Stimulated activated CD4-positive, alpha-beta T cell treated with anti-CD3 and anti-CD28 coated beads, Interleukin-2, amount 100 ng/mL, for 48 hours (primary cell): ENCODE measurements at places on chromosomes 3 and 15.

- DNase-seq, result no peak
Observed at GRCh38 chr3:150286390-150287147, 121.5 kb upstream of the TSC22D2 start.

GRCh38 chr15:38648121-38648843 is 83.7 kb upstream of the RASGRP1 start:
- DNase-seq, result no peak

- DNase-seq, result no peak
Observed at GRCh38 chr15:76209942-76210341, 101.3 kb downstream of the ETFA start.

GRCh38 chr3:144036498-144036897 is 64.9 kb downstream of the DIPK2A start:
- DNase-seq, result no peak

- no peak for DNase-seq
Observed at GRCh38 chr15:77540312-77541060, 92.2 kb downstream of the LINGO1 start.

DNA sequence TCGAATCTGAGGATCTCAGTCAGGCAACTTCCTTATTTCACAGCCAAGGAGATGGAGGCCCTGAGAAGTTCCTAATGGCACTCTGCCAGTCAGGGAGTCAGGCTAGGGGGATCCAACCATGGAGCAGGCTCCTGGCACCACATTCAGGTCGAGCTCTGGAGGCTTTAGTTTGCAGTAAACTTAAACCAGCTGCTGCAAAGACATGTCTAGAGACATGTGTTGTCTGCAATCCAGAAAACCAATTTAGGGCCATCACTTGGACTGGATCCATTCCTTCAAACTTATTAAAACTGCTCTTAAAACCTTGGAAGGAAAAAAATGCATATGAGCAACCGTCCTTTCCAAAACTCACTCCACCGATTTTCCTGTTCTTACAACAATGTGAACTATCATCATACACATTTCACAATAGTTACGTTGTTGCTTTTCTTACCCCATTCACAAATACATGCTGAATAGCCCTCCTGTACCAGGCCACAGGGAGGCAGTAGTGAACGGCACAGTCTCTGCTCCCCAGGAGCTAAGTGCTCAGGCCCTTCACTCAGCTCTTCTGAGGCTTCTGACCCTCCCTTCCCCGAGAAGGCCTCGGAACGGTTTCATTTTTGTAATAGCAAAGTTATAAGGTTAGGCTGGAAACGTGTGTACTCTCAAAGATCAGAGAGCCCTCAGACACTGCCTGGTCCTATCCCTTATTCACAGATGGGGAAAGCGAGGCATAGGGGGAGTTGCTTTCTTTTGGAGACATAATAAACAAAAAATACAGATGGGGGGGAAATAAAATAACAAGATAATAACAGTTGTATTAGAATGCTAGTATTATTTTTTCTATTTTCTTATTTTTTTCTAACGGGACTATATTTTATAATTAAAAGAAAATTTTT is 20.1 kb downstream of the RFT1 start:
- DNase-seq, result no peak

- DNase-seq, result peak; percentile 34
Observed at GRCh38 chr15:85706779-85707518, 87.8 kb downstream of the KLHL25 start.

GRCh38 chr3:186589121-186589520 is 18.6 kb downstream of the DNAJB11 start:
- DNase-seq, result no peak

DNA sequence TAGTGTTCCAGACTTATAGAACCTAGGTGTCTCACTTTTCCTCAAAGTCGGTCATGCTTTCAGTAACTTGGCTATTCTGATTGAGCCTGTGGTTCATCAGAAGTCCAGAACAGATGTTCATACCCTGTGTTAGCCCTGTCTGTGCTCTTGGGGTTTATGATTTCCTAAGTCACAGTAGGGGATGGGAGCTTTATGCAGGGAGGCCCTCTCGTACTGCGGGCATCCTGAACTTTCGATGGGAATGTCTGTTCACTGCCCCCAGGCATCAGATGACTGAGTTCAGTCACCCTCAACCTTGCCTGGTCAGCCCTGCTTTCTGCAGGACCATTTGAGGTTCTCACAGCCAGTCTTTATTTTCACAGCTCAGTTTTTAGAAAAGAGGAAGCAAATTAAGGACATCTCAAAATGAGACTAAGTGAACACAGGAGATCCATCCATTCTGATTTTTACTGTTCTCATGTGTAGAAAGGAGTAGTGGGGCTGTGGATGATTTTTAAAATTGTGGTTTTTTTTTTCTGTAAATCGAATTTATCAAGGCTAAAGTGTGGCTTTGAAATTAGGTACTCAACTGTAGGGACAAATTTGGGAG is 71.3 kb downstream of the CMTM8 start:
- no peak for DNase-seq

GRCh38 chr3:37140899-37141541 is 33.4 kb downstream of the LRRFIP2 start:
- DNase-seq, result no peak

GRCh38 chr15:31250033-31250432 is 76.6 kb upstream of the KLF13 start:
- DNase-seq, result no peak

DNA sequence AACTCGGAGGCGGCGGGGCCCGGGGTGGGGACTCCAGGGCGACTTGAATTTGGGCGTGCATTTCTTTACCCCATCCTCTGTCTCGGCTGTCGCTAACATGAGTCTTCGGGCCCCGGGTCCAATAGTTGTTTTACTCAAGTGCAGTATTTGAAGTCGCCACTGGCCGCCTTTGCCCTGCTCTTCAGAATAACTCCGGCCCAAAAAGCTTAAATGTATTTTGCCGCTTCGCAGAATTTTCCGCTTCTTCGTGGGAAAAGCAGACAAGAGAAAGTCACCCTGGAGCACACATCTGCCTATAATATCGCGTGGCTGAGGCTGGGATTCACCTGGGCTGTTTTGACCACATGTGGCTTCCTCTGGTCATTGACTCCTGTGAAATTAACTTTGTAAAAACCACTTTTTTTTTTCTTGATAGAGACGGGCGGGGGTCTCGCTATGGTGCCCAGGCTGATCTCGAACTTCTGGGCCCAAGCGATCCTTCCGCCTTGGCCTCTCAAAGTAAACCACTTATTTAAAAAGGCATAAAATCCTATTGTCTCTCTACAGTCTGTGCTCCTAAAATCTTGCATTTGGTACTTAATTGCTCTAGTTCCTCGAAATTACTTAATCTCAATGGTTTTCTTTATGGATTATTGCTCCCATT is 676 bp downstream of the CNOT10 start:
- DNase-seq, result no peak

GRCh38 chr3:107024551-107025026 is 352.6 kb upstream of the CCDC54 start:
- DNase-seq, result no peak

- DNase-seq, result no peak
Observed at GRCh38 chr3:111608383-111608782, 13.2 kb upstream of the ZBED2 start.

GRCh38 chr3:58203541-58203940 is 7.2 kb downstream of the DNASE1L3 start:
- DNase-seq, result no peak

GRCh38 chr15:61309617-61310016 is 80.5 kb upstream of the RORA start:
- DNase-seq, result no peak

- no peak for DNase-seq
Observed at GRCh38 chr15:96222981-96223380, 107.5 kb upstream of the NR2F2 start.

- DNase-seq, result no peak
Observed at GRCh38 chr15:91711384-91712033, 142.0 kb upstream of the SLCO3A1 start.

- no peak for DNase-seq
Observed at GRCh38 chr15:39593656-39594445, 13.0 kb downstream of the THBS1 start.

DNA sequence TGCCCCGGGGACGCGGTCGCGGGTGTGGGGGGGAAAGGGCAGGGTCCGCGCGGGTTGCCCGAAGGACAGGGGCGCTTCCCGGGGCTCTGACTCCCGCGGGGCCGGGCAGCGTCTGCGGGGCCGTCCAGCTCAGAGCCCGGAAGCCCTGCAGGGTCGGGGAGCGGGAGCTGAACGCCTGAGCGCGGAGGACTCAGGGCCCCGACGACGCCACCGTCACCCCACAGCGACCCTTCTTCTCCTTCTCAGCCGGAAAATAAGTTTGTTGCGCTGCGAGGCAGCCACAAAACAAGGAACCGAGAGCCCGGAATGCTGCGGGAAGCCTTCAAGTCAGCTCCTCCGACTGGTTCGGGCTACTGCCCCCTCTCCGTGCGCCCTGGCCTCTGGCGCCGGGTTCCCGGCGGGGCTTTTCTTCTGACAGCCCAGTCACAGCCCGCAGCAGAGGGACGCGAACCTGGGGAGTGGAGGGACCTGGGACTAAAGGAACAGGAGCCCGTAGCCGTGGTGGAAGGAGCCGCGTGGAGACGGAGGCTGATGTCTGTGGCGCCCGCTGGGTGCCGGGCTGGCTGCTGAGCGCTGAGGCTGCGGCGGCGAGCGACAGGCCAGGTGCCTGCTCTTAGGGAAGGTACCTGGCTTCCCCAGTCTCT is 484 bp downstream of the CNTN4 start:
- no peak for DNase-seq

- DNase-seq, result no peak
Observed at GRCh38 chr3:193134856-193135255, 106.2 kb upstream of the PLAAT1 start.

DNA sequence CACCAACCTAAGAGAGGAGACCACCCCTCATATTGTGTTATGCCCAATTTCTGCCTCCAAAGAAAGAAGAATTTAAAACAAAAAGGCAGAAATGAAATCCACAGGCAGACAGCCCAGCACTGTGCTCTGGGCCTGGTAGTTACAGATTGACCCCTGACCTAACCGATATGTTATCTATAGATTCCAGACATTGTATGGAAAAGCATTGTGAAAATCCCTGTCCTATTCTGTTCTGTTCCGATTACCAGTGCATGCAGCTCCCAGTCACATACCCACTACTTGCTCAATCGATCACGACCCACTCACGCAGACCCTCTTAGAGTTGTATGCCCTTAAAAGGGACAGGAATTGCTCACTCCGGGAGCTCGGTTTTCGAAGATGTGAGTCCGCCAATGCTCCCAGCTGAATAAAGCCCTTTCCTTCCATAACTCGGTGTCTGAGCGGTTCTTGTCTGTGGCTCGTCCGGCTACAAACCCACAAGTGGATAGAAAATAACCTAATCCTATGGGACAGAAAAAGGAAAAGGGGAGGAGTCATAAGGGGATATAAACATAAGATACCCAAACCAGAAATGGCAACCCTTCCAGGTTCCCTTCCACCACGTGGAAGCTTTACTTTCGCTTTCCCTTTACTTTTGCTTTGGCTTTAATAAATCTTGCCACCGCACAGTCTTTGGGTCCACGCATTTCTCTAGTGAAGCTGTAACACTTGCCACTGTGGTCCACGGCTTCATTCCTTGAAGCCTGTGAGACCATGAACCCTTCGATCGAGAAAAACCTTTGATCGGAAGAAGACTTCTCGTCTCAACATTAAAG is 1.7 kb upstream of the CFAP91 start:
- DNase-seq, result no peak

DNA sequence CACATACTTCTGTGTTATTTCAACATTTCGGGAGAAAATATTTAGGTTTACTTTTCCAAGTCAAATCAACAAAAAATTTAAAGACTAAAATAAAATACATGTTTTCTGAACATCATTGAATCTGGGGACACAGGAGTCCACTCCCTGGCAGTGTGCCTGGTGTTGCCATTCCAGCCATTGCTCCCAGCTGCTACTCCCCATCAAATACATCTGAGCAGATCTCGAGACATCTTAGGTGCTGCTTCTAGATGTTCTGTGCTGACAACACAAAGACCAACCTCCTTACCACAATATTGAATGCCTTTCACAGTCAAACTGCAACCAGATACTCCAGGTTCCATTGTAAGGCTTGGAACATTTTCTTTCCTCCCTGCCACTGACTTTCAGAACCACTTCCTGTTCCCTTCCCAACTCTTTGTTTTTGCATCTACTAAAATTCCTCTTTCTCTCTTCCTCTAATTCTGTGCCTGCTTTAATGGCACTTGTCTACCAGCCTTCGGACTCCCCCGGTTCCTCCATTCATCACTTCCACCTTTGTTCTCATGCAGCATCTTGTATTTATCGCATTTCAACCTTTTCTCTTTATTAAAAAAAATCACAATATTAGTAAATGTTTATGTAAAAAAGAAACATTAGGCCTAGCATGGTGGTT is 81.1 kb upstream of the SLC4A7 start:
- DNase-seq, result no peak

DNA sequence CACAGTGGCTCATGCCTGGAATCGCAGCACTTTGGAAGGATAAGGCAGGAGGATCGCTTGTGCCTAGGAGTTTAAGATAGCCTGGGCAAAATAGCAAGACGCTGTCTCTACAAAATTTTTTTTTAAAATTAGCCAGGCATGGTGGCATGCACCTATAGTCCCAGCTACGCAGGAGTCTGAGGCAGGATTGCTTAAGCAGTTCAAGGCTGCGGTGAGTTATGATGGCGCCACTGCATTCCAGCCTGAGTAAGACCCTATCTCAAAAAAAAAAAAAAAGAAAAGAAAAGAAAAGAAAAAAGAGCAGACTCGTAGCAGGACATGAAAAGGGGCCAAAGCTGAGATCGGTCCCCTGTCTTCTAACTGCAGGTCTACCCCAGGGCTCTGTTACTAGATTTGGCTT is 18.9 kb downstream of the SRGAP3 start:
- DNase-seq, result no peak
